ENCODE measurements at places on chromosomes 4 and X.

DNA sequence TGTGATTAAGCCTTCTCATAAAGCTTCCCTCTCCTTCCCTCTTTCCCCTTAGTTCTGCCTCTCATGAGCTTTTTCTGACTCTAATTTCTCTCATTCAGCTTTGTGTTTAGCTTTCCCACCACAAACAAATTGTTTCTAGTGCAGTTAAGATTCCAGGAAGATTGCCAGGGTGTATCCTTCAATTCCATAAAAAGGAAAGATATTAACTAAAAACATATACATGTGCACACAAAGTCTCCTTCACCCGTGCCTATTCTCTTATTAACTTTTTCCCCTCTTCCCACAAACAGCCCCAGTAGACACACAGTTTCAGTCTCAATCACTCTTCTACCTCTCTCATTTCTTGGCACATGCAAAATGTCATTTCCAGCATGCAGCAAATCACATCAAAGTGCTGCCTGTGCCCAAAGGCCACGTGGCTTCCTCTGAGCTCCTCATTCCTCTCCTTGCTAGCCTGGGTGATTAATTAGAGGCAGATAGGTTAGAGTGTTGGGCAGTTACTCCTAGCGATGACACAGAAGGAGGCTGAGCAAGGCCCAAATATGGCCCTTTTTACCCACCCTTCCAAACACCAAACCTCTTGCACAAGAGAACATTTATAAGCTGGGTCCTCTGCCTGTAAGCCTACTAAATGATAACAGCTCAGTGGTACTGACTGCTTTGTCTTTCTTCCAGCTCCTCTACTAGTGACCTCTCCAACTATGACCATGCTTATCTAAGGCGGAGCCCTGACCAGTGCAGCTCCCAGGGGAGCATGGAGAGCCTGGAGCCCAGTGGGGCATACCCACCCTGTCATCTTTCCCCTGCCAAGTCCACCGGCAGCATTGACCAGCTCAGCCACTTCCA, 159.6 kb downstream of the SOWAHB start:
- DNase-seq, result no peak

GRCh38 chrX:39677978-39678791, 419.6 kb downstream of the BCOR start:
- DNase-seq, result peak; percentile 40

- DNase-seq, result peak; percentile 79
Observed at GRCh38 chr4:78517050-78517652, 34.4 kb upstream of the ANXA3 start.

- DNase-seq, result no peak
Observed at GRCh38 chr4:2291705-2292645, 30.1 kb upstream of the MXD4 start.

DNA sequence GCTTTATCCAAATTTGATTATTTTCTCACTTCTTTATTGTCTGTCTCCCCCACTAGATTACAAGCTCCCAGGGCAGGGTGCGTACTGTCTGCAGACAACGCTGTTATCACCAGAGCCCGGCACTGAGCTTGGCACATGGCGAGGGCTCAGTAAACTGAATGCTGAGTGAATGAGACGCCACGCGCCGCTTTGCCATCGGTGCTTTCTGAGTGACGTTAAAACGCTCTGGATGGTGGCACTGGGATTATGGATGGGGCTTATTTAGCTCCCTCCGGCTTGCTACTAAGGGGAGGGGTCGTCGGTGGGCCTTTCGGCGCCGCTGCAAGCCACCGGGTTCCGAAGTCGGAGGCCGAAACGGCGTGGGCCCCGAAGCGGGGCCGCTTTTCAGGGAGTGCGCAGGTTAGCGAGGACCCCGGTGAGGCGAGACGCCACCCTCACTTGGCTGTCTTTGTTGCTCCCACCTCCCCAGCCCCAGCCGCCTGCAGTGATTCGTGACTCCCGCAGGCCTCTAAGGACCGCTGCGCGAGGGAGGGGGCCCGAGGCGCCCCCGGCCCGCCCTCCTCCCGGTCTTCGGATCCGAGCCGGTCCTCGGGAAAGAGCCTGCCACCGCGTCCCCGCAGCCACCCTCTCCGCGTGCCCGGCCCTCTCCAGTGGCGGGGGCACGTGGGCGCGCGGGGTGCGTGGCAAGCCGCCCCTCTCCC, 569 bp upstream of the FHL1 start:
- DNase-seq, result peak; percentile 61

All from brain (organoid and tissue), 16 donors.